ENCODE measurements at places on chromosomes 4 and X.

- no peak for DNase-seq
Observed at GRCh38 chrX:40579900-40580536, 752 bp upstream of the ATP6AP2 start.

GRCh38 chrX:72467135-72467534 is 105.5 kb downstream of the HDAC8 start:
- no peak for DNase-seq

- no peak for DNase-seq
Observed at GRCh38 chr4:17701882-17702281, 79.5 kb downstream of the FAM184B start.

- DNase-seq = no peak
Observed at GRCh38 chr4:175326796-175327195, 408.6 kb downstream of the ADAM29 start.

DNA sequence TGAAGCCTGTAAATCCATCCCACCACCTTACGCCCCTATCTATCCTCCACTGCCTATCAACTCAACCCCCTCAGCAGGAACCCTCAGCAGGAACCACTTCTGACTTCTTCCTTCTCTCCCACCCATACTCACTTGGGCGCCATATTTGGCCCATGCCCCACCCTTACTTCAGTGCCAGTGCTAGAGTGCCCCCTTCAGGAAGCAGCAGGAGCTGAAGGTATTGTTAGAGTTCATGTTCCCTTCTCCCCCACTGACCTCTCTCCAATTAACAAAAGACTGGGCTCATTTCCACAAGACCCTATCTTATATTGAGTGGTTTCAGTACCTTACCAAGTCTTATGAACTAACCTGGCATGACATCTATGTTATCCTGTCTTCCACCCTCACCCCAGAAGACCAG is 363.1 kb upstream of the SLIT2 start:
- DNase-seq = no peak

GRCh38 chr4:3062471-3062870 is 11.9 kb downstream of the HTT-AS start:
- DNase-seq = peak; percentile 47

- DNase-seq = no peak
Observed at GRCh38 chr4:52999626-53000025, 137.5 kb downstream of the RASL11B start.

- DNase-seq = no peak
Observed at GRCh38 chr4:68744368-68744767, 71.4 kb upstream of the UGT2B10 start.

DNA sequence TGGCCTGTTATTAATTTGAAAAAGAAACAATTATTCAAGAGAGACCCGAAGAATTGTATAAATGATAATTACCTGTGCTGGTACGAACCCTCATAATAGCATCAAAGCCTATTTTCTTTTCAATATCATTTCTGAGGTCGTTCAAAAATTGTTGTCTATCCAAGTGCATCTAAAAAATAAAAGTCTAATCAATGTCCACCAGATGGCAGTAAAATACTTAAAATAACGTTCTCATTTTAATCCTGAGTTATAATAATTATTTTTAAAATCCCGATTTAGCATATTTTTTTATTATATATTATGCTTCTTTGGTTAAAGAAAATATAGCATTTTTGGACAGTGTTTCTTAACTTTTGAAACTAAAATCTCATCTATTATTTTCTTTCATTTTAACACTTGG is 55.7 kb downstream of the METTL14 start:
- peak; percentile 35 for DNase-seq

GRCh38 chrX:64427281-64427680 is 32.0 kb upstream of the MTMR8 start:
- no peak for DNase-seq

GRCh38 chr4:185479507-185479971 is 8.0 kb upstream of the CCDC110 start:
- DNase-seq = no peak

- DNase-seq = no peak
Observed at GRCh38 chrX:124289443-124289842, 43.0 kb upstream of the TEX13D start.

- peak; percentile 1 for DNase-seq
Observed at GRCh38 chrX:138128027-138128671, 562.2 kb downstream of the ZIC3 start.

GRCh38 chrX:154002215-154002719 is 17.4 kb downstream of the IRAK1 start:
- DNase-seq = peak; percentile 71

- DNase-seq = no peak
Observed at GRCh38 chrX:63354484-63354883, 3.4 kb upstream of the SPIN4 start.

DNA sequence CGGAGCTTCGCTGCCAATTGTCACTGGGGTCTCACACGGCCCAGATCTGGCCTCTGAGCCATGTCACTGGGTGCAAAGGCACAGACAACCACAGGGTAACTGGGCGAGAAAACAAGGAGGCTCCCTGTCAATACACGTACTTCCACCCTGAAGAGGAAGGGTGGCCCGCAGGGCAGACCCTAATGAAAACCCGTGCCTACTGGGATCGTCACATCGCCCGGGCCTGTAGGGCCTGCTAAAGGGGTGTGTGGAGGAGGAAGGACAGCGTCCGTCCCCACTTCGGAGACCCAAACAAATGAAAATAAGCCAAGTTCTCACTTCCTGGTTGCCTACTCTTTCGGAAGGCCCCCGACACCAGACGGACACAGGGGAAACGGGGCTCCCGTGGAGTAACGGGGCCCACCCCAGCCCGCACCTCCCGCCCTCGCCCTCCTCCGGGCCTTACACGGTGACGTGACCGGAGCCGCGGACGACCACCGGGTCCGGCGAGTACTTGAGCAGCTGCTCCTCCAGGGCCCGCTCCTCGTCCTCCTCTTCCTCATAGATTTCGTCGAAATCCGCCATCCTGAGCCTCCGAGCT is 578 bp downstream of the CHIC2 start:
- DNase-seq = peak; percentile 50

DNA sequence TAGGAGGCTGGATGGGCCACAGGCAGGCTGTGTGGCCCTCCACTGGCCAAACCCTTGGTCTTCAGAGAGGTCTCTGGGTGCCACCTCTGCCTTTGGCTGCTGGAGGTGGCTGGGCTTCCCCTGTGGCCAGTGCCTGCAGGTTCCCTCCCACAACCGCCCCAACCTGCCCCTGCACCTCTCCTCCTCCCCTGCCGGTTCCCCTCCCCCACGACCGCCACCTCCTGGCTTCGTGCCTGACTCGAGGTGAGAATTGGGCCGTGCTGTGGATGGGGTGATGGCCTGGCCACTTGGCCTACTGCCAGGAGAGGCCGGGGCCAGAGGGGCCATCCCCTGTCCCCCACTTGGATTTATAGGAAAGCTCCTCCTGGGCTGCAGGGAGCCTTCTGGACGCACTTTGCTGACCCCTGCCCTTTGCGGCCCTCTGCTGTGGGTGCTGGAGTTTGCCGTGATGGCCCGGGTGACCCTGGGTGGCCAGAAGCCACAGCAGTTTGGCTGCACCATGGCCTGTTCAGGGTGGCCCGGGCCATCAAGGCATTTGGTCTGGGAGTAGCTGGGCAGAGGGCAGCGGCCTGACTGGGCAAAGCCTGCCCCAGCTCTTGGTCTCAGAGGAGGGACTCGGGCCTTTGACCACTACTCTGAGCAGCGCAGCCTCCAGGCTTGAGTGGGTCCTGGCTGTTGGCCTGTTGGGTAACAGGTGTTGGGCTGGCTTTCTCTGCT is 3.8 kb downstream of the NAT8L start:
- no peak for DNase-seq

Data from inflammatory macrophage treated with lipopolysaccharide for 1 hour (primary cell).